Hippocampal formation (tissue), 2 donors: ENCODE measurements at places on chromosomes 2 and 18.
A peak's percentile ranks its signal among the peaks of the same experiment; 100 is the strongest.

- DNase-seq = no peak
These were observed 25.4 kb downstream of the NOP58 start for GRCh38 chr2:202290970-202291369.

DNA sequence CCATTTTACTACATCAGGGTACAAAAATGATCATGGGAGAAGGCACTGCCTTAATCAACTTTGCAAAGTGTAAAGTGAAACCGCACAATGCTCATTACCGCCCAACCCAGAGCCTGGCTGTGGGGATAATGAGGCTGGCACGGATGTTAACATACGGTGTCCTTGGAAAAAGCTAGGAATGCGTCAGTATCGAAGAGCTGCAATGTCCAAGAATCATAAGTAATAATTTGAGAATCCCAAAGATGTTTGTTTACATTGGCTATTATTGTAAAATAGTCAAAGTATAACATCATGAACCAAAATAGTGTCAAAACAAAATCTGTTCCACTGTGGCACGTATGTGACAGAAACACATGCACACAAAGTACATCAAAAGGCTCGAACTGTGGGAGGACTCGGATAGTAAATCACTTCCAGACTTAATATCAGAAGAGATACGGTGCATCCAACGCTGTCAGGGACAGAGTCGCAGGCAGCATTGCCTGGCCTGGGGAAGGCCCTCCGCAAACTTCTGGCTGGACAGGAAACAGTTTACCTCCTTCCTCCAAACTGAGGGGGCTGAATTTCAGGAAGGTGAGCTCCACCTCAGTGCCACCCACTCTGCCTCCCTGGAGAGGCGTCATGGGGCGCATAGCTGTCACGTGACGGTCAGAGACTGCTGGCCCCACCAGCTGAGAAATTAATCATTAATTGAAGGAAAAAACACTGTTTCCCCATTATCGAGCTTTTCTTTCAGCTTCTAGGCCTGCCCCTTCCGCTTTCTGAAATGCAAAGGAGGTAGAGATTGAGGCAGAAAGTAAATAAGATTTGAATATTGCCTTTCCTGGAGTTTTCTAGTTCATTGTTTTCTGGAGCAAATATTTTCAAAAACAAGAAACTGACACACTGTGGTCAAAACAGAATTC lies 1.8 kb upstream of the ID2 start:
- DNase-seq = peak; percentile 20

GRCh38 chr2:201049455-201049854 lies 22.0 kb downstream of the HYCC2 start:
- DNase-seq = no peak

GRCh38 chr2:210318891-210319290 lies 3.9 kb upstream of the MYL1 start:
- DNase-seq = no peak

GRCh38 chr2:217688494-217688893 lies 314.3 kb downstream of the TNS1 start:
- DNase-seq = no peak

DNA sequence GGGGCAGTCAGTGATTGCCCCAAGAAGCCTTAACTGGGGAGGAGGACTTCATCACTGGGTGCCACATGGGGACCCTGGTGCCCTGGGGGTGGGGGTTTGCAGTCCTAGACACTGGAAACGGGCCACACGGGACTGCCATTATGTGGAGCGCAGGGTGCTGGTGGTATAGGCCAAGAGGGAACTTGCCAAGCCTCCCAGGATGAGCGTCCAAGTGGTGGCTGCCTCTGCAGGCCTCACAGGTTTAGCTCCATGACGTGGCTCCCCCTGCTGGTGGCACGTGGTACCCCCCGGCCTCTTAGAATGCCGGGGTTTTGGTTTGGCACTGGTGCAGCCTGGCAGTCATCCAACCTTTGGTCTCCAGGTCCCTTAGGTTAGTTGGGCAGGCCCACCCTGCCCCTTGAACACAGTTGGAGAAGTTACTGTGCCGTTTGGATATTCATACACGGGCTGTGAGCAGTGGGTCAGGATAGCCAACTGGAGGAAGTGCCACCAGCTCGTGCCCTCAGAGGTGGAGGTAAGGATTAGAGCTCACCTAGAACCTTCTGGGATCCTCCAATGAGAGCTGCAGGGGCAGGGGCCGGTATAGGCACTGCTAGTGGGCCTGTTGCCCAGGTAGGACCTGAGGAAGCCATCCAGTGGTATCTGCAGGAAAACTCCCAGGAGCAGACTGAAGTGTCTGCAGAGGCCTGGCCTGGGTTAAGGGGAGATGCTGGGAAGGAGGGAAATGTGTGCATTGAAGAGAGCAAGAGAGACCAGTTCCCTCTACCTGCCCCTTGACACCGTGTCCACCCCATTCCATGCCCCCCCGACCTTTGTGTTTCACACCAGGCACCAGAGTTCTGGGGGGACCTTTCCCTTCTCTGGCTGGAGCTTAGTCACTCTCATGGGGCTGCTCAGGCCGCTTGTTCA lies 5.7 kb downstream of the PTMA start:
- peak; percentile 58 for DNase-seq

DNA sequence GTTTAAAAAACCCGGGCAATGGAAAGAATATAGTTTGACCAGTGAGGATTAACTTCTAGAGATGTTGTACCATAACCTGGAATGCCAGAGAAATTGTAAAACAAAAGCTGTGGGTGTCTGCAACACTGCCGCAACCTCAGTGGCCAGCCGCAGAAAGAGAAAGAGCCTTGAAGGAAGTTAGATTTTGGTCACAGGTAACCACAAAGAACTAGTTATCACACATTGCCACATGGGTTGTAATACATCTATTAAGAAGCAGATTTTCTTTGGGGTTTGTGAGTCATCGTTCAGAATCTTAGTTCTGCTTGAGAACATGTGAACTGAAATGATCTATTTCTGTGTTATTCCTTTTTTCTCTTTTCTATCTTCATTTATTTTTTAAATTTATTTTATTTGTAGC lies 222.9 kb upstream of the AGAP1 start:
- DNase-seq = no peak

DNA sequence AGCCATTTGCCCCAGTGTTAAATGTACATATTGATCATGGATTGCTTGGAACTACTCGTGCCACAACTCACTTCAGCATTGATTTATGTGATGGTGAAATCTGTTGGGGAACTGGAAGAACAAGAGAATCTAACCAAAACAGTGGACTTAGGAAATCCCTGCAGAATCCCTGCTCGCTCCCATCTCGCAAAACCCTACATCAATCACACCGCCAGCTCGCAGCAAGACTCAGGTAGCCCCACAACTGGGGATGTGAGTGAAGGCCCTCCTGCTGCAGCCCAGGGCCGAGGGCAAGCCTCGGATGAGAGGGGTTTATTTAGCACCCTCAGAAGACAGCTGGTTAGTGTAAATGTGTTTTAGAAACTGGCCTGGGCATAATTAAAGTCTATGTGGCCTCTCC lies 171.6 kb downstream of the ANAPC1 start:
- DNase-seq = no peak
